A549 treated with DMSO at 1 μM for 4 hours (cell line): ENCODE measurements at places on chromosomes 4 and X. TPM values are rescaled to one million over a fixed set of nuclear protein-coding genes. Genes with fewer than 3 reads are reported as not detected.

TRIM60 gene
- not detected in 5 replicates for total RNA-seq

CSN1S1 gene
- total RNA-seq = not detected in 5 replicates

FUNDC1 gene
- total RNA-seq = 24.5 to 27.8 TPM (median 26.2 TPM) in 5 replicates

TGIF2LX gene
- not detected in 5 replicates for total RNA-seq

NXF2B gene
- not detected in 5 replicates for total RNA-seq

FBXO8 gene
- 8.5 to 11.2 TPM (median 10.6 TPM) in 5 replicates for total RNA-seq

IL2 gene
- not detected in 5 replicates for total RNA-seq

NEXMIF gene
- total RNA-seq = 0.01 to 0.23 TPM (median 0.02 TPM) in 4 of 5 replicates, not detected in the other

PABPC5 gene
- not detected in 5 replicates for total RNA-seq

MAMLD1 gene
- total RNA-seq = 11.2 to 12.5 TPM (median 11.5 TPM) in 5 replicates

CHRDL1 gene
- 0.03 TPM in 1 of 5 replicates, not detected in the others for total RNA-seq

GC gene
- not detected in 5 replicates for total RNA-seq

C4orf51 gene
- not detected in 5 replicates for total RNA-seq

HOPX gene
- total RNA-seq = not detected in 5 replicates

CRMP1 gene
- 1.7 to 2.7 TPM (median 2.1 TPM) in 5 replicates for total RNA-seq

ADH7 gene
- total RNA-seq = not detected in 5 replicates

FATE1 gene
- not detected in 5 replicates for total RNA-seq

ASB5 gene
- total RNA-seq = 0.06 to 0.10 TPM in 2 of 5 replicates, not detected in the others

SCRG1 gene
- total RNA-seq = not detected in 5 replicates

ZDHHC15 gene
- not detected in 5 replicates for total RNA-seq

PABPC1L2B gene
- not detected in 5 replicates for total RNA-seq

AFM gene
- total RNA-seq = not detected in 5 replicates

LNX1 gene
- 0.03 to 0.09 TPM (median 0.04 TPM) in 4 of 5 replicates, not detected in the other for total RNA-seq

ARHGAP6 gene
- total RNA-seq = not detected in 5 replicates

TCEAL5 gene
- total RNA-seq = not detected in 5 replicates

ESX1 gene
- total RNA-seq = 0.05 to 0.17 TPM (median 0.10 TPM) in 4 of 5 replicates, not detected in the other

CSAG3 gene
- not detected in 5 replicates for total RNA-seq

CCNG2 gene
- total RNA-seq = 3.5 to 7.8 TPM (median 5.8 TPM) in 5 replicates

DIPK2B gene
- 0.05 TPM in 1 of 5 replicates, not detected in the others for total RNA-seq

HDAC6 gene
- total RNA-seq = 25.5 to 31.5 TPM (median 30.2 TPM) in 5 replicates

HSD17B11 gene
- 40.3 to 58.9 TPM (median 48.2 TPM) in 5 replicates for total RNA-seq

ADH5 gene
- total RNA-seq = 97.0 to 141 TPM (median 106 TPM) in 5 replicates

RAB9B gene
- total RNA-seq = 0.04 to 0.08 TPM (median 0.06 TPM) in 4 of 5 replicates, not detected in the other

RAB33A gene
- total RNA-seq = 0.21 to 0.57 TPM (median 0.25 TPM) in 4 of 5 replicates, not detected in the other
